ENCODE measurements at places on chromosomes 1 and 21.

DNA sequence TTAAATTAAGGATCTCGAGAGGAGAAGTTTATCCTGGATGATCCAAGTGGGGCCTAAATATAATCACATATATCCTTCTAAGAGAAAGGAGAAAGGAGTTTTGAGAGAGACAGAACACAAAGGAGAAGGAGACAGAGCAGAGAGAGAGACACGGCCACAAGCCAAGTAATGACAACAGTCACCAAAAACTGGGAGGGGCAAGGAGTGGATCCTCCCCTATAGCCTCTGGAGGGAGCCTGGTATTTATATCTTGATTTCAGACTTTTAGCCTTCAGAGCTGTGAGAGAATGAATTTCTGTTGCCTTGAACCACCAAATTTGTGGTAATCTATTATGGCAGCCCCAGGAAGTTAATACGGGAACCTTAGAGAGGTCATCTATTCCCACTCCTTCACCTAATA lies 49.5 kb upstream of the CD1D start:
- DNase-seq, result no peak

- no peak for DNase-seq
Measured at GRCh38 chr21:35172231-35172630, 123.1 kb upstream of the RUNX1 start.

- no peak for DNase-seq
Measured at GRCh38 chr1:234989479-234990327, 138.9 kb downstream of the TOMM20 start.

- no peak for DNase-seq
Measured at GRCh38 chr1:203302456-203302855, 2.9 kb upstream of the BTG2 start.

GRCh38 chr1:244449936-244450508 lies 1.7 kb downstream of the ADSS2 start:
- DNase-seq, result no peak

GRCh38 chr1:8027748-8028570 lies 1.9 kb upstream of the ERRFI1 start:
- no peak for DNase-seq

- DNase-seq, result no peak
Measured at GRCh38 chr1:210298296-210298695, 30.4 kb upstream of the HHAT start.

GRCh38 chr1:221045842-221046831 lies 166.9 kb downstream of the HLX start:
- DNase-seq, result no peak

DNA sequence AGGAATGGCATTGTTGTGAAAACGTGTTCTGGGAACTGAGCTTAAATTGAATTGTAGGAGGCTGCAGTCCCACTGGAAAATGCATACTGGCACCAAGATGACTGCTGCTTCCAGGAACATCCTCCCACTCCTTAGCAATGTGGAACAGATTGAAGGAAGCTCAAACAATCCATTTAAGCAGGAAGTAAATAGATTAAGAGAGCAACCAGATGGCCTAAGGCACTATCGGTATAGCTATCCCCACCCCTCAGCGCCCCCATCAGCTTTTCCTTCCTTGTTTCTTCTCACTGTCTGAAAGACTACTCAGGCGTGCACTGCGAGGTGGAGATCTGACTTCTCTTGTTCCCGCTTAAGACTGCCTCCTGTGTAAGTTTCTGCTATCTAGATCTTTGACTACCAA lies 4.0 kb upstream of the IFI16 start:
- DNase-seq, result no peak

- DNase-seq, result no peak
Measured at GRCh38 chr1:57711326-57711725, 287.5 kb upstream of the DAB1 start.

DNA sequence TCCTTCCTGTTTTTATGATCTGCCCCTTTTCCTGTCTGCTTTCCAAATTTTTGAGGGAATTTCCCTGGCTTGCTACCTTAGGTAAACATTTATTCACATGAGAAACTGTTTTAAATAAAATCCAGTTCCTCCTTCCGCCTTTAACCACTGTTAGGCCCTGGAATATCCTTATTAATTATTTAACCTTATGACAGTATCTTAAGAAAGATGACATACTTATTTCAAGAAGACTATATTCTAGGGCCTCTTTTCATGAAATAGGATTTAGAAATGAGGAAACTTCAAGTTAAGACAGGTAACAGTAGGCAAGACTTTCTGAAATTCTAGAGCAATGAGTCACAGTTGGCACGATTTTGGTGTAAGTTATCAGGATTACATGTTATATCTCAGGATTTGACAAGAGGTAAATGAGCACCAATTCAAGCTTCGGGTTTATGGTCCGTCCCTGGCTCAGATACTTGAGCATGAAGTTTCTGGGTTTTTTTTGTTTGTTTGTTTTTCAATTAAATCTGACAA lies 2.0 kb upstream of the TNFSF18 start:
- no peak for DNase-seq

DNA sequence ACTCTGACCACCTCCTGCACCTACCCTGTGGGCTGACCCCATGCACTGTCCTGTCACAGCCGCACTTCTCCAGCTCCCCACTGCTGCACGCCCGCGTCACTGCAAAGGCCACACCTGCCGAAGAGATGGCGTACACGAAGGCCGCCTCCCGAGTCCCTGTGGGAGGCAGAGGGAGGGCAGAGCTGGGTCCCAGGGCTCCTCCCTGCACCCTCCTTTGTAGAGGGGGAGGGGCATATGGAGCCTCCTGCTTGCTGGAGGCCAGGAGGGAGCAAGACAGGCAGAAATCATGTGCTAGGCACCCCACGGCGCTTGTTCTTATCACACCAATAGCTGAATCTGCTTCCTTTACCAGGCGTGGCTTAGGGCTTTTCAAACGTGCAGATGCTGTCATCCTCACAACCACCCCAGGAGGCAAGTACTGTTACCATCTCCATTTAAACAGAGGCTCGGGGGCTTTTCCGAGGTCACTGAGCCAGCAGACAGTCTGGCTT lies 21.4 kb downstream of the WNT4 start:
- DNase-seq, result peak; percentile 50

GRCh38 chr1:207056673-207057072 lies 3.6 kb downstream of the PFKFB2 start:
- no peak for DNase-seq

- DNase-seq, result no peak
Measured at GRCh38 chr21:45225741-45226327, 61.9 kb downstream of the POFUT2 start.
